ENCODE measurements at places on chromosomes 2 and 18. TPM values are rescaled to one million over a fixed set of nuclear protein-coding genes. Genes with fewer than 3 reads are reported as not detected.

DNA sequence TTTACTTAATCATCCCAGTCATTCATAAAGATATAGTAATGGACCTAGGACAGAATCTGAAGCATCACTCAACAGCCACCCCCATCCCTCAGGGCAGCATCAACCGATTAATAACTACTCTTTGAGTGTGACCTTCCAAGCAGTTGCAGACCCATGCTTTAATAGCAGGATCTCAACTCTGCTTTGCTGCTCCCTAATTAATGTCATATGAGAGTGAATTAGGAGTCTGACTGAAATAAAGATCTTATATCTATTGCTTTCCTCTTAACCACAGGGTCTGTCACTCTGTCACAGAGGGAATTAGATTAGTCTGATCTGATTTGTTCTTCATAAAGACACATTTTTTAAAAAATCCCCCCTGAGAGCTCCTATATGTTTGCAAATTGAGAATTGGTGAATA is 46.1 kb upstream of the LRP1B start:
- no peak for DNase-seq

GPBAR1 gene
- total RNA-seq = 0.13 TPM

DNA sequence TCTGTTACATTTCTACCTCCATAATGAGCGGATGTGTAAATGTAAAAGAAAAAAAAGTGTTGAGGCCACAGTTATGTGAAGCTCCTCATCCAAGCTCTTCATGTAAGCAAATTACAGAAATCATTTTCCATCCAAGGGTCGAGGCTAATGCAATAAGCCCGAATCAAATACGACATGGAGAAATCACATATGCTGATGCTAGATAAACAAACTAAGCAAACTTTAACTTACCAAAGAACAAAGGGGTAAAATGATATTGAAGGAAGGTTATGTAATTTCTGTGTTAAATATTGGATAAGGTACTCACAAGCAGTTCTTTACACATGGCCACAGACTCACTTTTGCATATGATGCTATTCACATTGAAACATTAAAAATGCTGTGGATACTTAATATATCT is 310.2 kb upstream of the ID2 start:
- no peak for DNase-seq

PLB1 gene
- 0.26 TPM for total RNA-seq

GRCh38 chr2:150127346-150127990 is 360.0 kb downstream of the RND3 start:
- no peak for DNase-seq

GRCh38 chr2:60476206-60476954 is 77.1 kb downstream of the BCL11A start:
- DNase-seq = no peak

DQX1 gene
- total RNA-seq = not detected

SERPINB4 gene
- total RNA-seq = 0.13 TPM

DSG1 gene
- not detected for total RNA-seq

GRCh38 chr2:68589963-68590362 is 53.4 kb upstream of the PROKR1 start:
- DNase-seq = no peak

DNA sequence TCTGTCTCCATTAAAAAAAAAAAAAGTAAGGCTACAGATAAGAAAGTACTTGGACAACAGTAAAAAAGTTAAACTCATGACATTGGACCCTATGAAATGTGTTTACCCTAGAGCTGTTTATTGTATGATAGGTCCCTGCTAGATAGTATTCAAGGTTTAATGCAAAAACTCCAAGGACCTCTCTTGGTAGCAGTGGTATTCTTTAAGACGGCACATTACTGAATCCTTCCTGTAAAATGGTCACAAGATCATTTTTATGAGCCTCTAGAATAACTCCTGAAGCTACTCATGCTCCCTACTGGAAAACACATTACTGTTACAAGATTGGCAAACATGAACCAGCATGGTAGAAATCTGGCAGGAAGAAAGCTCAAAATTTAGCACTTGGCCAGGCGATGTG is 38.8 kb downstream of the GALM start:
- DNase-seq = no peak

Data from dermis microvascular lymphatic vessel endothelial cell (primary cell).